Muscle of back (tissue), 13 donors: ENCODE measurements at places on chromosomes 11 and 22. TPM values are rescaled to one million over a fixed set of nuclear protein-coding genes. Genes with fewer than 3 reads are reported as not detected.

Gene APOL5
- 1.4 TPM for polyA plus RNA-seq

Gene ANKRD13D
- polyA plus RNA-seq: 33.5 TPM

Gene RNF215
- 15.6 TPM for polyA plus RNA-seq

Gene XKR3
- not detected for polyA plus RNA-seq

Gene DMC1
- polyA plus RNA-seq: 8.2 TPM

Gene PHF21B
- polyA plus RNA-seq: 0.29 TPM

Gene APLP2
- polyA plus RNA-seq: 141 TPM

Gene MB
- 359 TPM for polyA plus RNA-seq

Gene KCNQ1
- polyA plus RNA-seq: 2.3 TPM

Gene KRTAP5-2
- polyA plus RNA-seq: not detected

Gene WT1
- 0.21 TPM for polyA plus RNA-seq

Gene MTNR1B
- not detected for polyA plus RNA-seq

Gene LIPT2
- 3.1 TPM for polyA plus RNA-seq

Gene ZNF280B
- 12.5 TPM for polyA plus RNA-seq

Gene CD3G
- polyA plus RNA-seq: 0.31 TPM

Gene RCOR2
- 12.7 TPM for polyA plus RNA-seq

Gene JHY
- polyA plus RNA-seq: 2.6 TPM

Gene DEFB131B
- not detected for polyA plus RNA-seq

DNA sequence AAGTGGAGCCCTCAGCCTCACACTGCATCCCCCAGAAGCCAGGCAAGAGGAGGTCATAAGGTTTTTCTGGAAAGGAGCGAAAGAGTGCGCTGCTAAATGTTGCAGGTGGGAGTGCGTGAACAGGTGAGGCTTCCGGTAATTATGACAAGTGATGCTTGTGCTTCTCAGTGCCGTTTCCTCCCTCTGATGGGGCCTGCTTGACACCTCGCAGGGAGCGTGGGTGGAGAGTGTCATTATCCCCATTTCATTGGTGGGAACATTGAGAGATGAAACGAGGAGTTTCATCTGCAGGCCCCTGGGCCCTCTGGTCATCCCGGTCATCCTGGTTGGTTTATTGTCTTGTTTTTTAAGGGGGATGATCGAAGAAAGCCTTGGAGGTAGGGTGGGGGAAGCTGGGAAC, 57.5 kb downstream of the BCR start:
- DNase-seq: no peak

DNA sequence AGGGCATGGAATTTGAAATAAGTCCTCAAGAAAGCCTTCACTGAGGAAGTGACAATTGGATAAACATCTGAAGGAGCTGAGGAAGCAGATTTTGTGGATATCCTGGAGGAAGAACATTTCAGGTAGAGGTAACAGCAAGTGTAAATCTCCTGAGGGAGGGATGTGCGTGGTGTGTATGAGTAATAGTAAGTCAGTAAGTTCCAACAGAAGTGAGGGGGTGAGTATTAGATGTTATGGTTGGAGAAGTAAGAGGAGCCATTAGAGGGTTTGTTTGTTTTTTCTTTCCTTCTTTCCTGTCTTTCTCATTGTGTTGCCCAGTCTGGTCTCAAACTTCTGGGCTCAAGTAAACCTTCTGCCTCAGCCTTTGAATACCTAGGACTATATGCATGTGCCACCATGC, 29.0 kb downstream of the ANKRD42 start:
- no peak for DNase-seq

GRCh38 chr11:9274499-9275258, 9.5 kb upstream of the DENND5A start:
- peak; percentile 74 for DNase-seq

- no peak for DNase-seq
Observed at GRCh38 chr22:32200752-32201151, 4.1 kb downstream of the RFPL2 start.

DNA sequence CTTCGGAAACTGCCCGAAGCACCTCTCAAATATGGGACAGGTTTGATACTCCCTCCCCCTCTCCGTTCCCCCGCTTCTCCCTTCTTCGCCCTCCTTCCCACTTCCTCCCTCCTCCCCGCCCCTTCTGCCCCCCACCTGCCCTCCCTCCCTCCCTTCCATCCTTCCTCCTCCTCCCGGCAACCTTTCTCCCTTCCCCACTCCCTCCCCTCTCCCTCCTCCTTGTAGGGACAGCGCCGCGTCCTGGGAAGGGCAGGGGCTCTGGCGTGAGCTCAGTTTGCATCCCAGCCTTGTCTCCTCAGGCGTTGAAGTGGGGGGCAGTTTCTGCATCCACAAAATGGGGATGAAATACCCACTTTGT, 6.1 kb upstream of the NFAM1 start:
- DNase-seq: no peak

- no peak for DNase-seq
Observed at GRCh38 chr22:39360674-39361413, 11.1 kb downstream of the SYNGR1 start.

DNA sequence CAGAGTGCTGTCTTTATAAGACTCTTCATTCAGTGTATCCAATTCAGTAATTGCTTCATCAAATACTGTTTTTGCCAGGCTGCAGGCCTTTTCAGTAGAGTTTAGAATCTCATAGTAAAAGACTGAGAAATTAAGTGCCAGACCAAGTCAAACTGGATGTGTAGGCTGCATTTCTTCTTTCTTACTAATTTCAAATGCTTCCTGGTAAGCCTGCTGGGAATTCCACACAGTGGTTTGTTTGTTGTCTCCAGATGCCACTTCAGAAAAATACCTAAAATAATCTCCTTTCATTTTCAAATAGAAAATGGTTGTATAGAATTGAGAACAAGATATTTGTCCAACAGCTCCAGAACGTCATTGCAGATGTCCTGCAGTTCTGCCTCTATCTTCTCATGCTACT, 34.7 kb downstream of the LDHAL6A start:
- DNase-seq: no peak

- no peak for DNase-seq
Observed at GRCh38 chr11:73577496-73577917, 20.4 kb downstream of the FAM168A start.

- no peak for DNase-seq
Observed at GRCh38 chr22:46377525-46378425, 42.3 kb downstream of the TRMU start.

- no peak for DNase-seq
Observed at GRCh38 chr11:105202422-105202821, 62.9 kb upstream of the CARD18 start.

DNA sequence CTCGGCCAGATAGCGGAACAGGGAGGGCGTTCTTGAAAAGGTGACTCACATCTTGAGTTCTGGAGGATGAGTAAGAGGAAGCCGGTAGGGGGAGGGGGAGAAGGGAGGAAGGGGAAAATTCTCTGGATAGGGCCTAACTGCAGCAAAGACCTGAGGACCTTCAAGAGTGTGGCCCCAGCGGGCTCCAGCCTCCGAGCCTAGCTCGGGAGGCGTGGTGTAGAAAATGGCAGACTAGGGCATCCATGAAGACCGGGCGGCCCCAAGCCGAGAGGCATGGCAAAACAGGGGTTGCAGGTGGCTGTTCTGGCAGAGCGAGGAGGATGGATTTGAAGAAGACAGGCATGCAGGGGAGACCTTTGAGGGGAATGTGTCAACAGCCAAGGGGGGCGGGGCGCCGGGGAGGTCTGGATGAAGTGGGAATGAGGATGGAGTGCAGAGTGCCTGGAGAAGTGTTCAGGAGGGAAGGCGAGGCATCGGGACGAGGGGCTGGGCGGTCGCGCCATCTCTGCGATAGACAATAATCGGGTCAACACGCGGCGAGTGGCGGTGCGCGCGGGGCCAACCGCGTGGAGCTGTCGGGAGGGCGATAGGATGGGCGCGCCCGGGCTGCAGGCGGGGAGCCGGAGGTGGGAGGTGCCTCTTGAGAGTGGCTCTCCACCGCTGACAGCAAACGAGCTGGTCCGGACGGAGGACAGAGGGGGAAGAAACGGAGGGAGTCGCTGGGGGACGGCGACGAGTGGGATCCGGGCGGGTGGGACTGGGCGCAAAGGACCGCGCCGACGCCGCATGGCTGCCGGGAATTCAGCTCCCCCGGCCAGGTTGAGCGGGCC, 40.0 kb upstream of the CREB3L1 start:
- DNase-seq: peak; percentile 49

DNA sequence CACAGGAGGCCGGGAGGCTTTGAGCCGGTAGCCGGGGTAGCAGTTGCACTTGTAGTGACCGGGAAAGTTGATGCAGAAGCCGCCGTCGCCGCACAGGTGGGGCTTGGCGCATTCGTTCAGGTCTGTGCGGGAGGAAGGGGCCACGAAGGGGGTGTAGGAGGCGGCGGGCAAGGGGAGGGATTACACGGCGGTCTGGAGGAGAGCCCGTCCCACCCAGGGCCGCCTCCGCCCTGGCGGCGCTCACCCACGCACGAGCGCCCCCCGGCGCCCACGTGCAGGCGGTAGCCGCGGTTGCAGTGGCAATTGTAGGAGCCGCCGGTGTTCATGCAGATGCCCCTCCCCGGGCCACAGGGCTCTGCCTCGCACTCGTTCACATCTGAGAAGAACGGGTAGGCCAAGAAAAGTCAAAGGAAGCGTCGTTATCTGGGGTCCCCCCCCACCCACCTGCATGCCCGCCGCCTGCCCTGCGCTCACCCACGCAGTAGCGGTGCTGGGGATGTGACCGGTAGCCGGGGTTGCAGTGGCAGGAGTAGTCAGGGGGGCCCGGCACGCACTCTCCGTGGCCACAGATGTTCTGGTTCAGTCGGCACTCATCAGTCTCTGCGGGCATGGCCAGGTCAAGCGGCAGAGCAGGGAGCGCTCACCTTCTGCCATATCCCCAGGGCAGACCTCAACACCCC, 10.6 kb downstream of the LTBP3 start:
- DNase-seq: no peak

DNA sequence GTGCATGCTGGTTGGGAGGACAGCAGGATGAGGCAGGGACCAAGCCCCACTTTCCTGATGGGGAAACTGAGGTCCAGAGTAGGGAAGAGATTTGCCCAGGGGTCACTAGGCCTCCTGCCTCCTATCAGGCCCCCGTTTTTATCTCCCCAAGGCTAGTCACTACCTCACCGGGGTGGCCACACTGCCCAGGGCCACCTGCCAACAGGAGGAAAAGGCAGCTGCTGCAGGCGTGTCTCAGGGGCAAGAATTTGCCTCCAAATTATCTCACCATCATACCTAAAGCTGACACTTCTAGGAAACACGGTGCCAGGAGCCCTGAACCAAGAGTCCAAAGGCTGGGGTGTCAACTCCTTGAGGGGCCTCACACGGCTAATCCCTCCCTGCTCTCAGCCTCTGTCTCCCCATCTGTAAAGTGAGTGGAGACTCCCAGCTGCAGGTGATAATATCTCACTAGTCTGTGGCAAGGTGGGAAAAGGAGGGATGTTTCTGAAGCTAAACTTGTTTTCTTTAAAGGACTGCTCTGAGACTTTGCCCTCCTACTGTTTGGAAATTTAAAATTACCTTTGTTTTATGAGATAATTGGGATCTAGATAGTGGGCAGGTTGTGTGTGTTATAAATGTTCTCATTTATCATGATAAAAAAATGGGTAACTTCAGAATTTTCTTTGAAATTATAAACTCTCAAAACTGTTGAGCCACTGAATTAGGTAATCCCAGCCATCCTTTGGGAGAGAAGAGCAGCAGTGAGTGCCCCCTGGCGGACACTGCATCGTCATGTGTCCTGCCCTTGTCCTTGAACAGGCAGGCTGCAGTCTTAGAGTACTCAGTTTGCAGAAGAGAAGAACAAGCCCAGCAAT, 60.0 kb downstream of the MYO7A start:
- DNase-seq: peak; percentile 87

GRCh38 chr22:44484618-44485017, 13.4 kb downstream of the RTL6 start:
- no peak for DNase-seq

DNA sequence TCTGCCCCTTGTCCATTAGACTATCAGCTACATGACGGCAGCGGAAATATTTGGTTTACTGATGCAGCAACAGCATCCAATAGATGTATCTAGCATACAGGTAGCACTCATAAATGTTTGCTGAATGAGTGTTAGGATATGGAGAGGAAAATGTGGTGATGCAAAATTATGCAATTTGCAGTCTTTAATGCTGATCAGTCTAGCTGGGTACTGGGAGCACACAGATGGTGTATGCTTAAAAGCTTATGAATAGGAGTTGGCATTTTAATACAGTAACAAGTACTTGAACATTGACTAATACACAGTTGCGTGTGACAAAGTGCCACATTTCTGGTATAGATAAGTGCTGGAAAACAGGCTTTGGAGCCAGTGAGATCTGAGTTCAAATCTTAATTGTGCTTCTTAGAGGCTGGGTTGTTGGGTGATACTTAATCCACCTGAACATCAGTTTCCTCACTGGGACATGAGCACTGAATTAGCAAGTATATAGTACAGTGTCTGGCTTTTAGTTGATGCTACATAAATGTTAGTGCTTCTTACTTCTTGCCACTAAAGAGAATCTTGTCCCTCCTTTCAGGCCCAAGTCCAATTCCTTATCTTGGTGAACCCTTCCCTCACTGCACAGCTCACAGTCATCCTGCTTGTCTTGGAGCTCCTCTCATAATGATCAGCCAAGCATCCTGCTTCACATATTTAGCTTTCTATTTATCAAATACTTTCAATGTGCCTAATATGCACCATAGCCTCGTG, 99.6 kb downstream of the TIMP3 start:
- no peak for DNase-seq

GRCh38 chr11:107508201-107508857, 50.7 kb upstream of the CWF19L2 start:
- no peak for DNase-seq

GRCh38 chr11:119852741-119853140, 123.7 kb upstream of the NECTIN1 start:
- DNase-seq: no peak

GRCh38 chr11:61275191-61275590, 19.9 kb downstream of the VWCE start:
- DNase-seq: no peak

DNA sequence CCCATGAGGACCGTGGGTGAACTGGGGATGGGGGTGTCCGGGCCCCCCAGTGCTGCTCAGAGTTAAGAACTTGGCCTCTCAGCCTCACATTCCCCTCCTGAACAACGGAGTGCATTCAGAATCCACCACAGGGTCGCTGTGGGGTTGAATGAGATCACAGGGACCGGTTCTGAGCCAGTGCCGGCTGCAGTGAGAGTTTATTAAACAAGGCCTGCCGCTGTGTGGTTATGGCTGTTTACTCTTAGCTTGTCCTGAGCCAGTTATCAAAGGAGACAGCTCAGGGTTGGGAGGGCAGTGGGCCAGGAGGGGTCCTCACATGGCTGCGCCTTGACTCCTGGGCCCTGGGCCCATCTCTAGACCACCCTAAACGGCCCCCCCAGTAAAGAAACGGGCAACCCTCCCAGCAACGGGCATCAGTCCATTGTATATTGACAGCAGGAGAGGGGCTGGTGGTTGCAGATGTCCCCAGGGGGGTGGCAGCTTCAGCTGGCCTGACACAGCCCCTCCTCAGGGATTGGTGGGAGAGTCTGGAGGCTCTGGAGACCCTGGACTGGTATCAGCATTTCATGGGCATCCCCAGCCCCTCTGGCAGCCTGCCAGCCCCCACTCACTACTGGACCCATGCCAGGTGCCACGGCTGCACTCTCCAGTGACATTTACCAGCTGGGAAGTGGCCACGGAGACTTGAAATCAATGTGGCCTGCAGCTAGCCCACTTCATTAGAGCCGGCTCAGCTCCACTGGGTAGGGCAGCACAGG, 15.1 kb upstream of the CABP7 start:
- no peak for DNase-seq

GRCh38 chr11:57940044-57940756, 83.5 kb upstream of the OR9Q1 start:
- no peak for DNase-seq
